GM19239 (cell line): ENCODE measurements at places on chromosomes 1 and 21.

DNA sequence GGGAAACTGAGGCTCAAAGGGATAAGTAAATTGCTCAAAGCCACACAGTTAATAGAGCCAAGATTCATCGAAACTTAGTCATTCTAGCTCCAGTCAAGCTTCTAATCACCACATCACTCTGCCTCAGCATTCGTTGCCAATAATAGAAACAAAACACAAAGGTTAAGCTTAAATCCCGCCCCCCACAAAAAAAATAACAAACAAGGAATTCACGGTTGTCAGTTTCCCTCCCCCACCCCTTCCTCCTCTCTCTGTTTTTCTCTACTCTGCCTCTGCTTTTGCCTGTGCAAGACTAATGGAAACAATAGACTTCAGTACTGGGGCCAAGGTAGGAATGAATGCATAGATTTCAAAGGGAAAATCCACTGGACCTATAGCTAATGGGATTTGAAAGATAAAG, 70.7 kb upstream of the ZNF644 start:
- no peak for DNase-seq

- no peak for DNase-seq
Observed at GRCh38 chr1:108716437-108717230, 3.9 kb downstream of the FNDC7 start.

DNA sequence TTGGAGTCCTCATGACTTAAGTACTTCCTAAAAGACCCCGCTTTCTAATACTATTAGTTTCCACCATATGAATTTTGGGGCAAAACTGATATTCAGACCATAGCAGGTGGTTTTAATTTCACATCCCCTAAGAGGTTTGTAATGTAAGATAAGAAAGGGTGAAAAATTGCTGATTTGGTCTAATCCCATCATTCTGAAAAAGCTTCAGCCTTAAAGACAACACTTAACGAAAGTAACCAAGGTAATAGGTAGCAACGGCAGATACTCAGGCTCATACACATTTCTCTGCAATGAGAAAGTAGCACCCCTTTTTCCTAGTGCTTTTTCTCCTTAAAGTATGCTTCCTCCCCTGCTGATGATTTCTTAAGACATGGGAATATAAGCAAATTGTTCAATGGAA, 376.9 kb upstream of the LYPLAL1 start:
- no peak for DNase-seq

- DNase-seq = no peak
Observed at GRCh38 chr1:180893614-180894013, 19.1 kb upstream of the KIAA1614 start.
